ENCODE measurements at places on chromosomes 7 and 10. TPM values are rescaled to one million over a fixed set of nuclear protein-coding genes. Genes with fewer than 3 reads are reported as not detected.

Gene MEOX2
- 1.3 TPM for polyA plus RNA-seq

Gene SPDYE1
- polyA plus RNA-seq, result not detected

Gene DDX50
- 9.1 TPM for polyA plus RNA-seq

Gene TDRD1
- polyA plus RNA-seq, result 0.26 TPM

Gene FAM25G
- polyA plus RNA-seq, result not detected
